ENCODE measurements at places on chromosomes 3 and 15.

- DNase-seq: peak; percentile 87
These were observed 194.4 kb downstream of the MEIS2 start for GRCh38 chr15:36905908-36906307.

DNA sequence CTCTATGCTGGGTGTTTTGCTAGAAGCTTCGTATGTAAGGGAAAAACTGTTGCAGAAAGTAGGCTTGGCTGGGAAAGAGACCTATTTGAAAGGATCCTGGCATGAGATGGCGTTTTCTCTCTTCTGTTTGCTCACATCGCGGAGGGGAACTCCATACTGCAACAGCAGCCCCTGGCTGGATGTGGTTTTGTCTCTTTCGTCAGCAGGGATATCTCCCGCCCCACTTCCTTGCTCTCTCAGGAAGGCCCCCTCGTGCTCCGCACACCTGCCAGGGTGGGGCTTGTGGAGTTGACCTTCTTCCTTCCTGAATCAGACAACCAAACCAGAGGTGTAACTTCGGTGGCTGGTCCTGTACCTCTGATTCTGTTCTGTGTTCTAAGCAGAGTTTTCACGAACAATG, 26.4 kb upstream of the MYZAP start:
- no peak for DNase-seq

GRCh38 chr3:10469441-10470119, 35.8 kb downstream of the ATP2B2 start:
- DNase-seq: no peak

DNA sequence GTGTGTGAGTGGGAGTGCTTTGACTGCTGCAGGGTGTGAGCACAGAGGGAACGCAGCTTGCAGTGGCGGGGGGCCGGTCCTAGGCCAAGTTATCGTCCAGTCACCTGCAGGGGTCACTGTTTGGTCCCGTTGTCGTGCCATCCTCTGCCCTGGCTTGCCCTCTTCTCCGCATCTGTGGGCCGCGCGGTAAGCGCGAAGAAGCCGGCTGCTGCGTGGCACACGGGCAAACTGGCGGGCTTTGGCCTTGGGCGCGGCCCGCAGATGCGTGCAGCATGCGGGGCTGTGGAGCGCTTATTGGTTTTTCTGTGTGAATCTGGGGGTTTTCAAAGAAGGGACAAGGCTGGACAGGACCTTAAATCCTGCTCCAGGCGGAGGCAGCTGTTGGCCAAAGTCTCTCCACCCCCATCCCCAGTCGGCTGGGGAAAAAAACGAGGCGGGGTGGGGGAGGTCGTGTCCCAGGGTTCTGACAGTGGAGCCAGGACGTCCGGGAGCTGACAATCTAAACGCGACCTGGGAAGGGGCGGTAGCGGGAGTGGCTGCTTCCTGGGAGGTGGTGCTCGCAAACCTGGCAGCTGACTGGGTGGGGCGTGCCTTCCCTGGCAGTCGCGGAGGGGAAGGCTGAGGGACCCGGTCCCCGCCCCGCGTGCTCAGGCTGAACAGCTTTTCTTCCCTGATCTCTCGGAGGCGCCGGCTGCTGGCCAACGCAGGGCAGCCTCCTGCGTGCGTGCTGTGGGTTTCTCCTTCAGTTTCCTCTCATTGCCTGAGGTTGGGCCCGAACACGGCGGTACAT, 39.7 kb upstream of the VEPH1 start:
- DNase-seq: no peak

DNA sequence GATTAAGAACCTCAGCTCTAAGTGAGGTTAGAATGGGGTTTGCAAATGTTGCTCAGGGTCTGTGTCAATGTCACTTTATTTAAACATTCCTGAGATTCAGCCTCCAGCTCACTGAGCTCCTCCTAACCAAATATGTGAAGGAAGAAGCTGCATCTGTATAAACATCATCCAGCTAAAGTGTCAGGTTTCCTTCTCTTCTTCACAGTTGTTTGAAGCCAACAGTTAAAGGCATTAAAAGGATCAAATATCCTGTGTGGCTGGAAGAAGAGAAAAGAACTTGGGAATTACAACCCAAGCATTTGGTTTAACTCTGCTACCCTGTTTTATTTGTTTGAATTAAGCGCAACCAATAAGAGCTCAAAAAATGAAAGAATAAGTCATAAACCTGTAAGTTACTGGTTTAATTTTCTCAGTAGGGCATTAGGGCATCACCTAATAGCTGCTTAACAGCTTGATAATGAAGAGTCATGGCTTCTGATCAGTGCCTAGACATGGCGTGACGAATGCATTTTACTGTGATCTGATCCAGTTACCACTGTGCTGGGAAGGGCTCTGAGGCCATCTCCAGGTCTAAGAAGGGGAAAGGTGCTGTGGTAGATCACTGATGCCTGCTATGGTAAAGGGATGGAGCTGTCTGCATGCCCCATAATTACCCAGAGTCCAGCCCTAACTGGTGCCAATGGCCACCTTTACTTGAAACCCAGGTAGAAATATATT, 165.7 kb upstream of the TSC22D2 start:
- DNase-seq: no peak

DNA sequence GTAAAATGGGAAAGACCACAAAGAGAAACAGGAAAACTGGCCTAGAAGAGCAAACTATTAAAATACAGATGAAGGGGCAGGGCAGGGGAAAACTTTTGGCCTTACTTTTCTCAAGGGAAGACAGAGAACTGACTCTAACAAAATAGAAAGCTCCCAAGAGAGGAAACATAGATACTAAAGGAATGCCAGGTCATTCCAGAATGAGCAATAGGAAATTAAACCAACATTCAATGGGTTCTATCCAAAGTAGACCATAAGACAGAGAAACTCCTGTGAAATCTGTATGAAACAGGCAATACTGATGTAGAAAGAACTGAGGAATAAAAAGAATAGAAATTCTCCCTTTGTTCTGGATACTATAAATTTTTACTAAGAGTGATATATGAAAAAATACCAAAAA, 491.8 kb downstream of the MECOM start:
- DNase-seq: peak; percentile 5

DNA sequence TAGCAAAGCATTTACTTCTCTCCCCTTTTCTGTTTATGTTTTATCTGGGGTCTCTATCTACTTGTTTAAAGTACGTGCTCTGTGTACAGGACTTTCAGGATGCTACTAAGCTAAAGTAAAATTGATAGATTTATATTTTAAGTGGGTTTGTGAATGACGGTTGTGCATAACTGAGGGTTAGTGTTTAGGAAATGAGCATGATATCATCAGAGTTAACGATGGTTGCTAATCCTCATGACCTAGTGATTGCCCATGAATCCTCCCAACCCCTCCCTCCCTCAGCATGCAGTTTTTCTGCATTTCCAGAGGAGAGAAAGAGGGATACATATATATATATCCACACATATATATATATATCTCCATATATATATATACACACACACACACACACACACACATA, 957.2 kb downstream of the TUSC7 start:
- DNase-seq: no peak

- DNase-seq: no peak
These were observed at the start of gene MAGEL2 for GRCh38 chr15:23647421-23648370. Gene MAGEL2 (minus strand): TSS chr15:23647867. CDS start chr15:23647742, 125 bp downstream.

DNA sequence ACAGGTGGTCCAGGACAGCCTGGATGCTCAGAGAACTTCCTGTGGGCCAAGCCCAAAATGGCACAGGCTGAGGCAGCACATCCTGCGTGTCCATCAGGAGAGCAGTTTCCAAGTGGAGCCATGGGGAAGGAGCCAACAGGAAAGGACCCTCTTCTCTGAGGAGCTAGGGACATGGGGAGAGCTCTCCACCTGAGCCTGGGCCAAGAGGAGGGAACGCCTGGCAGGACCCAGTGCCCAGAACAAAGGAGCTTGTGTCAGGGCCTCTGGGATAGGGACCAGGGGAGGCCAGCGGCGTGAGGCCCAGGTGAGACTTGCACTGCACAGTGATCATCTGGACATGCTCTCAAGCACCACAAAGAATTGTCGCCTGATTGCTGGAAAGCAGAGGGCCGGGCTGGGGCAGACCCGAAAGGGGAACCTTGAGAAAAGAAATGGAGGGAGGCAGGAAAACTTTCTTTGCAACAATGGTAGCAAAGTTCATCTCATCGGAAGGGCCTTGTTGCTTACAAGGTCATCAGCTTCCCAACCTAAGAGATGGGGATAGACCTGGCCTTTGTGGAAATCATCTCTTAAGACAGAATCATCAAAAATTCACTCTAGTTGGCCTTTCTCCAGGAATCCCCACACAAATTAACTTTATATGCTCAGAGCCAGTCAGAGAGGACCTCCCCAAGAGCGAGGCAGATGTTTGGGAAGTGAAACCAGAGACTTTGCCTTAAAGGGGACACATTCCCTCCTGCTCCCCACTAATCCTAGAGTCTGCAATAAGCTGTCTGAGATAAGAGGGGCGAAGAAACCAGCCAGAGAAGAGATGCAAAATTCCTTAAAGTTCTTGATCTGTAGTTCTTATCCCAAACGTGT, 47.7 kb upstream of the HES1 start:
- no peak for DNase-seq

DNA sequence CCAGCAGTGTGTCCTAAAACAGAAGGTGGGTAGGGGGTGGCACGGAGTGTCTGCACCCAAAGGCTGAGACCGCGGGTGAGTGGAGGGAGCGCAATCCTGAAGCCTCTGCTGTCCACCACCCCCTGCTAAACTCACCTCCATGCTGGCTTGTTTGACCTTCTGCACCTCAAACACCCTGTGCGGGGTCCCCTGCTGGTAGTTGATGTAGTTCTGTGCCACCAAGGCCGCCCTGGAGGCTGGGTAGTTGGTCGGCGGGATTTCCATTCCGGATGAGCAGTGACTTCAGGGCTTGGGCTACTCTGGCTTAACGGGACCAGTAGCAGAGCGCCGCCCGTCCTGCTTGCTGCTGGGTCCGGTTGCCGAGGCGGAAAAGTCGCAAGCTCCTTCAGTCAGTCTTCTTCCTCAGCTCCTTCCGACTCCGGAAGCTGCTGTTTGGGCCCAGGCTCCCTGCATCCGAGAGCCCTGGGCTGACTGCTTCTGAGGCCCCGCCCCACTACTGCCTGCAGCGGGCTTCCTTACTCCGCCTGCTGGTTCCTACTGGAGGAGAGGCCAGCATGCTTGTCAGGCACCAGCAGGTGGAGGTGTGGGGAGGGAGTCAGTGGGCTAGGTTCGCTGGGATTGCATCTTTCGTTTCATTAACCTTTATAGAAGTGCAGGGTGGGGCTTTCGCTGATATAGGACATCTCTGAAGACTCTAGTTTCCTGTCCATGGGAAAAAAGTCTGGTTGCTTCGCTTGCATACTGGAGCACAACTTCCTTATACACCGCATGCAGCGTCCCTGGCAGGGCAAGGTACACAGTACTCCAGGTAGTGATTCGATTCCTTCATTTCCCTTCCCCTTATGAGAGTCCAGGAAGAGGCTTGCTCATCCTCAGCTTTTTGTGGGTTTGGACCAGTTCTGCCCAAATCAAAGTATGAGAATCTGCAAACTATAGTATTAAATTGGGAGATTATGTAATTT, at the start of gene LXN:
TSS of gene LXN (minus strand) at position 434 of the 962 bp plus-strand sequence. CDS start at position 264, 170 bp downstream.
- DNase-seq: peak; percentile 78

DNA sequence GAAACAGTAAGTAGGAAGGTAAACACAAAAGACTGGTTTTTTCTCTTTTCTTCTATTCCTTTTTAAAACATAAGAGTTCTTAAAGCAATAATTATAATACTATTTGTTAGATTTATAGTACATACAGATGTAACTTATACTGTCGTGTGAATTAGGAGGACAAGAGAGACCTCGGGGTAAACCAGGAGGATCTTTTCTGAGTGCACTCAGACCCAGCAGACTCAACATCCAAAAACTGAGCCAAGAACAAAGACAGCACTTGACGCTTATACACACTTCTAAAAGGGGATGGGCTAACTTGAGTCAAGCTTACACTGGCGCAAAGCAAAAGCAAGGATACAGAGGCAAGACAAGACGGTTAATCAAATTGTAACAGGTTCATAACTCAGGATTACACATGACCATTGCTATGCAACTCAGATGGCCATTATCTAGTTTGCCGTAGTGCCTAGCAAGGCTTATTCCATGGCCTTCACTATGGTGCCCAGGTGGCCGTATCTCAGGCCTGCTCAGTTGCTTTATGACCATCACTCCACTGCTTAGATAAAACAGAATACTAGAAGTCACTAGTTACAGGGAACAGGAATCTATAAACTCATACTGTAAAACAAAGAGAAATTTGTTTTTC, 18.6 kb downstream of the MTHFS start:
- DNase-seq: no peak

DNA sequence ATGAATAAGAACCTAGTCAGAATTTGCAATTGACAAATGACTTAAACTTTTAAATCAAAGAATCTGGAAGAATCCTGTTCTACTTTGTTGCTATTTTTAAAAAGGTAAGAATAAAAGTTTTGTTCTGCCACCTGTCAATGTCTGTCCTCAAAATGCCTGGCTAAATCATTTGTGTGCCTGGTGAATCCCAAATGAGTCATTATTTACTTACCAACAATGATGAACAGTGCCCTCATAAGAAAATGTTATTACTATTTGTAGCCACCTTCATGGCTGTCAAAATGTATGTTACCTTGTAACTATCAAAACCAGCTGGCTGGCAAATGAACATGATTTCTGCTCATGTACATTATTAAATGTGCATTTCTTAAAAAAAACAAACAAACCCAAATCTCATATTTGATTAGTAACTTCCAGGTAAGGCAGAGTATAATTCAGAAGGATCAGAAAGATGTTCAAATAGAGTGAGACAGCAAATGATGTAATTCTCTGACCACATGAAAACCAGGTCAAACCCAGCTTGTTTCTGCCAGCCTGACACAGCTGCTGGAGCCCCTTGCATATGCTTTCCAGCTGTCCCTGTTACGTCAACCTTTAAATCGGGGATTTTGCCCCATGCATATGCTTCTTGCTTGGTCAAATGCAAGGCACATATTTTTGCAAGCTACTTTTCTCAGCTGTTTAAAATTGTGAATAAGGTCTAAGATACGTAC, 137.9 kb downstream of the SSR3 start:
- DNase-seq: no peak

DNA sequence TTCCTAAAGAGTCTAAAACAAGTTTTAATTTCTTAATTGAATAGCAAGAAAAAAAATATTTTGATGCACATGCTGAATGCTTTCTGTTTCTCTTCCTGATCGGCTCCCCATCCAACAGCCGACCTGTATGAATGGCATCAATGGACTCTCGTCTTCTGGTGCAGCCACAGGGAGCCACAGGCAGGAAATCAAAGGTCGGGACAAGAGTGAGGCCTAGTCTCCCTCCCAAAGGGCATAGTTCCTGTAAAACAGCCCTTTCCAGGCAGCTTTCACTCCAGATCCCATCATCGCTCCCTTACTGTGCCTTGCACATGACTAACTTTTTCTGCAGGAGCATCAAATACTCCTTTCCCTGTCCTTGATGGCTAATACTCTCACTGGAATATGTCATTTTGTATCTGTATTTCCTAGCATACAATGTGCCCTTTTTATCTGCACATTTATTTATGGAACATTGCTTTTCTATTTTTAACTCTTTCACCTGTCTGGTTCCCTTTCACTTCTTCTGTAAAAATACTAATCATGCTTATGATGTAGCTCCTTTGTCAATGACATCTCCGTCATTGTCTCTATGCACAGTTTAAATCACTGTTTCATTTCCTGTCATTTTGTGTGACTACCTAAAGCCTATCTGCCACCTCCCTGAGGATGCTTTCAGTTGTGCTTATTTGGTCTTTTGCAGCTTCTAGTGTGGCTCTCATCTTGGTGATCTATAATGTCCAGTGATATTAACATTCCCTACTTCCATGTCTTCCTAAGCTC, 326.2 kb downstream of the CTNNB1 start:
- no peak for DNase-seq

- DNase-seq: no peak
These were observed 29.4 kb downstream of the EOGT start for GRCh38 chr3:68984011-68984530.

- DNase-seq: no peak
These were observed 127.6 kb downstream of the FBLN2 start for GRCh38 chr3:13676356-13677017.
